ENCODE measurements at places on chromosomes 3 and 15.

- no peak for DNase-seq
Observed at GRCh38 chr3:157488144-157488543, 15.1 kb downstream of the VEPH1 start.

DNA sequence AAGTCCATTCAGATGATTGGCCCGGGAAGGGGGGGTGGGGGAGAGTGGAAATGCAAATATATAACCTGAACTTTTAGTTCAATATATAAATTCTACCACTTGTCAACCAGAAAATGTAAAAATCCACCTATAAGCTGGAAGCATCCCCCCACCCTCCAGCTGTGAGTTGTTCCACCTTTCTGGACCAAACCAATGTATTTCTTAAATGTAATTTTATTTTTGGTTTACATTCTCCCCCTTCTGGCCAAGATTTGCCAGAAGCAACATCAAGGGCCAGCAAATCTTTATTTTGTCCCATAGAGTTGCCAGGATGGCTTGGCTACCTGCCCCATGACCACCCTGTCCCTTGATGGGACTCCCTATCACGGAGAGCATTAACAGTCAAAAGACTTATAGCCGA is 545.7 kb downstream of the TBL1XR1 start:
- DNase-seq, result no peak

DNA sequence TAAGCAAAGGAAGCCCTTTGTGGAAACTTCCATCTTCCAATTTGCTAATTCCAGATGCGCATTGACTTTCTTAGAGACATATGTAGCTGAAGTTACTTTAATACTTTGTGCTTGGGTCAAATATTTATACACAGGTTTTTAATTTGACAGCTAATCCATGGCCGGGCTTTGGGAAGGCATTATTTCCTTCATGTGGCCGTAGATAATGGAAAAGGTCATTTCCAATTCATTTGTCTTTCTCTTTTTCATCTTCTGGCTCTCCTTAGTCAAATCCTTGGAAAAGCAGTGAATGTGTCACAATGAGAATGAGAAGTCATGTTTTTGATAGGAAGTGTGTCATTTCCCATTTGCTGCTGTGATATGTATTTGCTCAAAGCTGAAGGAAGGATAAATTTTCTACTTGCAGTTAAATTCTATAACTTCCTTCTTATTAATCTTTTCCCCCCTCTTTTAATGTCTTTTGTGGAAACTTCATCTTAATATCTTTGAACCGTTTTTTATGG is 323.3 kb downstream of the CLSTN2 start:
- DNase-seq, result no peak

GRCh38 chr15:56831467-56832005 is 86.9 kb upstream of the TCF12 start:
- no peak for DNase-seq

- DNase-seq, result no peak
Observed at GRCh38 chr3:173891272-173892100, 493.9 kb downstream of the NLGN1 start.

- no peak for DNase-seq
Observed at GRCh38 chr3:50493086-50493485, 10.3 kb downstream of the CACNA2D2 start.

DNA sequence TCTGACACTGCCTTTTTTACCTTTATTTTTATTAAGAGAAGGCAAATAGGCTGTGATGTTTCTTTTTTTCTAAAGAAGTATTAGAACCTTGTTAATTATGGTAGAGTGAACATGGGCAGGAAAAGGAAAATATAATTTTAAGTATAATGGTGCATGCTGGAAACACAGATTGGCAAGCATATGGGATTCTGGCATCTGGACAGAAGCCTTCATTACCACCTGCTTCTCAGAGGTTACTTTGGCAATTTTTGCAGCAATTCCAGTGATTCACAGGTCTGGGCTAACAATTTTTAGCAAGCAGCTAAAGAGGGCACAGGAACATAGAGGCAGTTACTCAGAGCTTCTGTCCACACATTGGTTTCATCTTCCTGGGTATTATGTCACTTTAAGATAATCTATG is 258.3 kb downstream of the DIPK2A start:
- DNase-seq, result no peak

DNA sequence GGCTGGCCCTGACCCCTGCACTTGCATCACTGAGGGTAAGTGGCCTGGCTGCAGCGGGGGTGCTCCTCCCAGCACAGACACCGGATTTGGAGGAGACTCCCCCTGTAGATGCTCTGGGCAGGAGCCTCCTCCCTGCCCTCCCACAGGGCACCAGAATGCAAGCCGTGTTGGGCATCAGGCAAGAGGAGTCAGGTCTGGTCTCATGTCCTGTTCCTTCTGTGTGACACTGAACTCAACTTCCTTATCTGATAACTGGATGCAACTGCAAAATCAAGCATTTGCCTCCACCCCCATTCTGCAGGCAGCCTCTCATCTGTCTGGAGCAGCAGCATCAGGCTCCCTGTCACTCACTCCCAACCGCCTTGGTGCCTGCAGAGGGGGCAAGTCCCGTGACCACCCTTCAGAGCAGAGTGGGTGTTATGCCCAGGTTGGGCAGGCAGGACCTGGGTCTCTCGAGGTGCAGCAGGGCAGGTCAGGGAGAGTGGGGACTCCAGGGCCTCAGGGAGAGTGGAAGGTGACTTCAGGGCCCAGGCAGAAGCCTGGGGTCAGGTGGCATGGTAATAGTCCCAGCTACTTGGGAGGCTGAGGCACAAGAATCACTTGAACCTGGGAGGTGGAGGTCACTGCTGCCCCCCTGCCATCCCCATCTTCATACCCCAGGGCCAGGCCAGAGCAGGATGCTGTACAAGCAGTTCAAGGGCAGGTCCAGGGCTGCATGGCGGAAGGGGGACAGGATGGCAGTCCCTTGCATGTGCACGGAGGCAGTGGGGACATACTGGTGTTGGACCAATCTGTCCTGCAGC is 10.5 kb upstream of the RPL29 start:
- DNase-seq, result no peak

- DNase-seq, result no peak
Observed at GRCh38 chr15:93997071-93997658, 234.2 kb upstream of the MCTP2 start.

DNA sequence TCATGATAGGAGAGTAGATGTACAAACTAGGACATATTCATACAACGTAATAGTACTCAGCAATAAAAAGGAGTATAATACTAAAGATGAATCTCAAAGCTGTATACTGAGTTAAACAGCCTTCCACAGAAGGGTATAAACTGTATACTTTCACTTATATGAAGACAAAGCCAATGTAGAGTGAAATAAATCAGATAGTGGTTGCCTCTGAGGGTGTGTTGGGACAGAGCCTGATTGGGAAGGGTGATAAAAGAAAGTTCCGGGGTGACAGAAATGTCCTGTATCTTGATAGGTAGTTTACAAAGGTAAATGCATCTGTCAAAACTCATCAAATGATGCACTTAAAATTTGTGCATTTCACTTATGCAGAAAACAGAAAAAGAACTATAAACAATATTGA is 122.5 kb downstream of the ADAM10 start:
- no peak for DNase-seq

- no peak for DNase-seq
Observed at GRCh38 chr3:71987828-71988227, 202.9 kb upstream of the PROK2 start.

GRCh38 chr3:10933805-10934481 is 58.6 kb upstream of the SLC6A1 start:
- DNase-seq, result no peak

DNA sequence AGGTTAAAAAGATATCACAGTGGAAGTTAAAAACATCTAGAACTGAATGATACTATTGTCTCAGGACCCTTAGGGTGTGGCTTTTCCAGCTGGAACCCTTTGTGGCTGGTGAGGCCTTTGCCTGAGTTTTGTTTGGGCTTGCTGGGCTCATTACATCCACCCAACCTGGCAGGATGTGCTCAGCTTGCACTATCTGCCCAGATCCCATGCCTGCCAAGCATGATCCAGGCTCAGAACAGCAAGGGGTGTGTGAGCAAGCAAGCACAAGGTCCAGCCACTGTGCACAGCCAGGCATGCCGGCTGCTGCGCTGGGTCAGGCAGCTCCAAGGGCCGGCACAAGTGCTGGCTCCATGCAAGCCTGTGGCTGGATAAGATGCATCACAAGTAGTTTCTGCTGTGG is 512.7 kb upstream of the CDIN1 start:
- no peak for DNase-seq

DNA sequence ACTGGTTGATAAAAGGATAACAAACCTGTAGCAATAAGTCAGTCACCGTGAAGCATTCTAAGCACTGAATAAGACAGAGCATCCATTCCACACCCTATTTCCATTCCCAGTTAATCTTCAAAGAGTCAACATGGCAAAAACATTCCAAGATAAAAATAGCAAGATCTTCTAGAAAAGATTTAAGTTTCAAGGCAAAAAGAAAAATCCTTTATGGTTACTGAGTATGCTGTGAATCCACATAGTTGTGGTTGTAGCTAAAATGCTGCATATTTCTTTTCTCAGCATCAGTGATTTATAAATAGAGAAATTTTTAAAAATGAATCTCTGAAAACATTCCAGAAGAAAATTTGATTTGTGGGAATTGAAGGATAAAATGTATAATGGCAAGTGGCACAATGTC is 21.1 kb downstream of the GAP43 start:
- DNase-seq, result no peak

DNA sequence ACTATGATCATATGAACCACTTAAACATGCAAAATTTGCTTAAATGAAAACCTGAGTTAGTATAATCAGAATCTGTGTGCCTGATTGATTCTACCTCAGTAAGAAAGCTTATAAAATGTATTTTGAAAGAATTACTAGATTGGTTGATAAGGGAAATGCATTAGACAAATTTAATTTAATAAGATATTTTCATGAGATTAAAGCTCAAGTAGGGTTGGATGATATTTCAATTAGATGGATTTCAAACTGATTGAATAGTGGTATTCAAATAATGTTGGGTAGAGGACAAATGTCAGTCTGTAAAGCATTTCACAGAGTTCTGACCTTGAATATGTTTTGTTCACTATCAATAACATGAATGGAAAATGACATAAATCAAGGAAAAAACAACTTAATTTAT is 780.4 kb upstream of the ALCAM start:
- DNase-seq, result no peak

DNA sequence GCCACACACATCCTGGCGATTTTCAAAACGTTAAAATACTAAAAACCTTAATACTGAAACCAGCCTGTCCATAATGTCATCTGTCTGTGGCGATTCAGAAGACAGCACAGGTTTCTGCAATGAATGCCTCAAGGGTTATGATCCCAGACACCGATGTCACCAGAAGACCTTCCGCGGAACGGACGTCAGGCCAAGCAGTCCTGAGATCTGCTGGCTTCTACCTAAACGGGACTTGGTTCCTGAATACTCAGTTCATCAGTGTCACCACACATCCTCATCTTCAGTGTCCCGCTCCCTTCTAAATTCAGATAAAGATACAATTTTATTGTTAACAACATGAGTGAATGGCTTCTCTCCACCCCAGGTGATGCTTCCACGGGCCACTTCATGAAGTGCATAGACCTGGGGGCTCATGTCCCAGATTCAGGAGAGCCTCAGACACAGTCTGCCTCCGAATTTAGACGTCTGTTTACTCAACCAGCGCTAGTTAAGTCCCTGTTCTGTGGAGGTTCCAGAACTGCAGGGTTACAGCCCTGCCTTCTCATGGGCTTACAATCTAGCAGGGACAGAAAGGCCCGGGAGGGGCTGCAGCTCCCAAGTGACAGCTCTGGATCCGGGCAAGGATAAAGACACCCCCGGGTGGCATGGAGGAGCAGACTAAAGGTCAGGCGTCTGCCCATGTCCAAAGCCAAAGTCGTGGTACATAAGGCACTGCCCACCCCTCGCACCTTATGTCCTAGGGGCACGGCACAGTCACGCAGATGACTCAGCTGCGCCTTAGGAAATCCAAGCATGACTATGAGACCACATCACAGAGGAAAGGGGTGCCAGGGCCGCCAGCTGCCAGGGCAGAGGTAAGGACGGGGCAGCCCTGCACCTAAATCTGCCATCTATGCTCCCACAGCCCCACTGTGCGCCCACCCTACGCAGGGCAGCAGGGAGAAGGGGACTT is 75.9 kb downstream of the VGLL4 start:
- DNase-seq, result no peak

DNA sequence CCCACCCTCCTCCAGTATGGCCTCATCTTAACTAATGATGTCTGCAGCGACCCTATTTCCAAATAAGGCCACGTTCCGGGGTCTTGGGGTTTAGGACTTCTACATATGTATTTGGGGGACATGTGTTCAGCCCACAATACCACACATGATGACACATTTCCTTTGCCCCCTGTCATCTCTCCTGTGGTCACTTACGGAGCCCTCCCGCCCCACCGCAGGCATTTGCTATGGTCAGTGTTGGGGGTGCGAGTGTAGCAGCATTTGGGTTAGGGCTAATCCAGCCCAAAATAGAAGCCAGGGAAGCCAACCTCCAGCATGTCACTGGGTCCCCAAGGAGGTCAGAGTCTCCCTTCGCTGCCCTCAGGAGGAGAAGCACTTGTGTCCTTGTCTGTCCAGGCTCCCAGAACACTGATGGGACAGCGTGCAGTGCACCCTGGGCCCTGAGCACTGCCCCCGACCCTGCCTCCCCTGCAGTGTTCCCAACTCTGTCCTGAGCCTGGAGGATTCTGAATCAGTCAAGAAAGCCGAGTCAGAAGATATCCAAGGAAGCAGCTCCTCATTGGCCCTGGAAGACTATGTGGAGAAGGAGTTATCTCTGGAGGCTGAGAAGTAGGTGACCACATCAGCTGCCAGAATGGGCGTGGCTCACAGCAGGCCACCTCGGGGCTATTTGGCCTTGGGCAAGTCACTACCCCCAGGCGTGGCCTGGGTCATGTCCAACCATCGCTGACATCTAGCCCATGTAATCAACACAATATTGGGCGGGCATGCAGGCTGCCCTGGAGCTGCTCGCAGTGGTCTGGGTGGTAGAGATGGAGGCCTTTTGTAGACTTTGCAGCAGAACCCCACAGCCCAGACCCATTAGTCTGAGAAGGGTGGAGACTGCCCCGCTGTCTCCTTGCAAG is 46.9 kb upstream of the FGD5 start:
- no peak for DNase-seq

DNA sequence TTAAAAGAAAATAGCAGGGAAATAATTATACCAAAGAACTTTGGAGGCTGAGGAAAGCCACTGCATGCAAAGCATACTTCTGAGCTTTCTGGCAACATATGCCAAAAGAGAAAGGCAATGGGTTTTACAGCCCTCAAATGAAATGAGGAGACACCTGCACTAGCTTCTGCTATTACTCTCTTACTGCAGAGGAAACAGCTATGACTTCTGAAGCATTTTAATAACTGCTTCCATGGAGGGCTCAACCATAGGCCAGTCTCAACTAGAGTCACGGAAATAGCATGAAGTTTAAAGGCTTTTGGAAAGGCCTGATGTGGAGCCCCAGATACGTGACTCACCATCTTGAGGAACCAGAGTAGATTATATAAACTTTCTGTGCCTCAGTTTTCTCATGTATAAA is 114.8 kb downstream of the OXNAD1 start:
- no peak for DNase-seq

All from C1 segment of cervical spinal cord (tissue), 14 donors.